ENCODE measurements at places on chromosomes 3 and 15.

DNA sequence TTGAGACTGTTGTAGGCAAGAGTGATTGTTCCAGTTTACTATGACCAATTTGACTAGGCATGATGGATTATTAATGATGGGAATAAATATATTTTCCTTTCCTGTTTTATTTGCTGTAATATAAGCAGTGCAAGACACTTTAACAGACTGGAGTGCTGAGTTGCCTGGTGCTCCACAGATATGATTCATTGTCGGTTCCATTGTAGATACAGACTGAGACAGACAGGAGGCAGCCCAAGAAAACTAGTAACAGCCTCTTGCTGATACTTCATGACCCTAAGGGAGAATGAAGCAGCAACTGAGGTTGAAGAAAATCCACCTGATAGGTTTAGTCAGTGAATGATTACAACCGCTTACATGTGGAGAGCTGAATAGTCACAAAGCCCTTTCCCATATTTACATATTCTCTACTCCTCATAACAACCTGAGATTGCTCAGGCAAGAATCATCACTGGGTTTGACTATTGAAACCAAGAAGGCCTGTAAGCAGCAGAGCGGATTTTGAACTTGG, 235.1 kb upstream of the TPRG1 start:
- DNase-seq, result no peak

- no peak for DNase-seq
These were observed 10.7 kb upstream of the DNAJC13 start for GRCh38 chr3:132406587-132406986.

DNA sequence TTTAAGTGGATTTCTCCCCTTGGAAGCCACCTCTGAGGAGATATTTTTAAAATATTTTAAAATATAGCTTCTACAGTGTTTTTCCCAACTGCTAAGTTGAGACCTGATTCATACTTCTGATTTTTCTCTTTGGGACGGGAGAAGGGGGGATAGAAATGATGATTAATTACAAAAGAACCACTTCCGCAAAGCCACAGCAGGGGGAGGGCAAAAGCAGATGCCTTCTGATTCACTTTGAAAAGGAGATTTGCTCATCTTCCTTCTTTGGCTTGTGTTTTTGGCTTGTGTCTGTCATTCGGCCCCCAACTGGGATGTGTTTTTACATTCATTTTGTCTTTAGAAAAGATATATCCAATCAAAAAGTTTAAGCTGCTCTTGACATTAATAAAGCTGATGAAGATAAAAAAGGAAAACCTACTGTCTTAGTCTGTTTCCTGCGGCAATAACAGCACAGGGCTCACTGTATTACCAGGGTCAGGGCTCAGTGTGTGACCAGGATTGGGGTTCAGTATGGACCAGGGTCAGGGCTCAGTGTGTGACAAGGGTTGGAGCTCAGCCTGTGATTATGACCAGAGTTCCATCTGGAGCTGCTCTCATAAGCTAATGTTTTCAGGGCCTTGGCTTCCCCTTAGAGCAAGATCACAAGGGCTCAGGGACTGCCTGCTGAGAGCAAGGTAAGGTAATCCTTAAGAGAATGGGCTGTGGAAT, 223.2 kb downstream of the MTHFS start:
- peak; percentile 50 for DNase-seq

DNA sequence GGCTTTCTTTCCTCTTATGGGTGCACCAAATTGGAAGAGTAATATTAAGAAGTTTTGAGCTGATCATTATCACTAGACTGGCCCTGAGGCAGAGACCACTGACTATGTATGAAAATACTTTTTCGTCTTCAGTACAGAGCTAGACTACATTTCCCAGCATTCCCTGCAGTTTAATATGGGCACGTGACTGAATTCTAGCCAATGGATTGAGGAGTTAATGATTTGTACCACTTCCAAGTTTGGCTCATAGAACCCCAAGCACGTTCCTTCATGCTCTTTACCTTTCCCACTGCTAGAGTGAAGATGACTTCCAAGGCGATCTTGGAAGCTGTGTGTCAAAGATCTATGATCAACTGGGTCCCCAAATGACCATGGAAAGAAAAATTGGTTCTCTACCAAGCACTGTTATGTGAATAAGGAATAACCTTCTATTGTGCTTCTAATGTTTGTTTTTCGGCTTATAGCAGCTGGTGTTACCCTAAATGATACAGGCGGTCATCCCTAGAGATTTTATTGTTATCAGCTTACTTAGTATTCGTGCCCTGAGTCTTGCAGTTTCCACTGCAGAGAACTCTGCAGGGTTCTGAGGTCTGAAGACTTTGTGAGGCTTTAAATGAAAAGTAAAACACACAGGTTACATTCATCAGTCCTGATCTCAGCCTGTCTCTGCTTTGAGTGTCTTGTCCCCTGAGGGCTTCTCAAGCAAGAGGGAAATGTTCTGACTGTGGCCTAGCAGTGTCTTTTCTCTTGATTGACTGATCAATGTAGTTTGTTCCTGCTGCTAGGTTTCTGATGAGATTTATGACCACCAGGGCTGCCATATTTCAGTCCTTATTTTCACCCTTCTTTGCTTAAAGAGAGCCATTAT, 486.8 kb downstream of the PDCD6IP start:
- DNase-seq, result no peak

DNA sequence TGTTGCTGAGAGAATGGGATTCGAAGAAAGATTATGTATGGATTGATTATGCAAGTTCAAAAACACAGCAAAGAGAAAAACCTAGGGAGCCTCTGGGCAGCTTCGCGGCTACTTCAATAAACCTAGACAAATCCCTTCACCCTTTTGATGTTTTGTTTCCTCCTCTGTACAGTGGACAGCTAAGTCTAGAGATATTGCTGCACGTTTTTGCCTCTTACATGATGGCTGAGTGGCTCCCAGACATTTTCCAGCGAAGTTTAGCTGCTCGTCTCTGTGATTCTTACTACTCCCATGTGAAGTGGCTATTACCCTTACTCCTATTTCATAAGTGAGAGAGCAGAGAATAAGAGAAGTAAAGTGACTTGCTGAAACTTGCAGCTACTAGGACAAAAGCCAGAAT, 695.0 kb upstream of the GRM7 start:
- no peak for DNase-seq

DNA sequence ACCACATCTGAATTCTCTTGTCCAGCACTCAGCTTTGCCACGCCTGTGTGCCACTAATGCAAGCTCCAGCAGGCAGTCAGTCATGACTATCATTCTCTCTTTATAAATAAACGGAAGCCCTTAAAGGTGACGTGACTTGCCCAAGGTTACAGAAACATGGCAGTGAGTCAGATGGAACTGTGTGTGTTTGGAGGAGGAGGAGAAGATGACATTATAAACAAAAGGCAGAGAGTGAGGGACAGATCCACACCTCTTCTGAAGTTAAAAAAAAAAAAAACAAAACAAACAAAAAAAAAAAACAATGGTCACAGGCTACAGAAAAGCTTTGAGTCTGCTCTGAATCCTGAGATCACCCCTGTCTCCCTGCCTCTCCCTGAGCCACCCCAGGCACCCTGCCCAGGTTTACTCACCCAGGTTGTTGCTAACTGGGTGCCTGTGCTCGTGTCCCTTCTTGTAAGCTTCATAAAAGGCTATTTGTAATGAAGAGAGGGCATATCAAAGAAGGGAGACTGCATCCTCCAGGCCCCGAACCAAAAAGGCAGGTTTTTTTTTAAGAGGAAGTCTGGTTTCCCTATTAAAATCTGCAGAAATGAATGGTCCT, 119.7 kb upstream of the PHLDB2 start:
- no peak for DNase-seq

GRCh38 chr3:6657591-6657990, 203.3 kb upstream of the GRM7 start:
- no peak for DNase-seq

DNA sequence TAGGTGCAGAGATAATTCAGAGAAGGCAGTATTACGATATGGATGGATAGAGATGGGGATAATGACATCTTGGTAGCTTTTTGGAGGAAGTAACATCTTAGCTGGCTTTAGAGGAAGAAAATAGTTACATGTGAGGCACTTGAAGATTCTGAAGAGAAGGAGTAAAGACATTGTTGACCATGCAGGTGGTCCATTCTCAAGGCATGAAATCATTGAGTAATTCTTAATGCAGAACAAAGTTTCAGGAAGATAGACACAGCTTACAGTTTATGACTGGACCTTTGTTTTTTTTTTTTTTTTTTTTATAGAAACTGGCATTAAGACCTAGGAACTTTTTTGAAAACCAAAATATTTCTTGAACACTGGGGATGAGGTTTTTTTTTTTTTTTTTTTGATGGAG, 28.2 kb downstream of the MBNL1 start:
- DNase-seq, result no peak

- DNase-seq, result no peak
These were observed 21.9 kb upstream of the ZBTB38 start for GRCh38 chr3:141346418-141346817.

DNA sequence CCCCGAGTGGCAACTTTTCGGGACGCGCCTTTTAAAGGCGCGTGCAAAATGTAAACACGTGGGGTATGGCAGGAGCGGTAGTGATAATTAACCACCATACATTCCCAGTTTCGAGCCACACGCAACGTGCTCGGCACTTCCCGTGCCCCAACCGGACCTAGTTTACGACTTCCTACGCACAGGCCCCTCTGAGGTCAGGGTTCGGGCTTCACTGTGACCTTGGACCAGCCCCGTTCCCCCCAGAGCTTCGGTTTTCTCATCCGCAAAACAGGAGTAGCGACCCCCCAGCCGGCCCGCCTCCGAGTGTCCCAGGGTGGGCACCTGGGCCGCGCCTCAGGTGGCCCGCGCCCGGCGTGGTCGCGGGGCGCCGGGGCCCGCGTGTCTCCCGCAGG, 451 bp downstream of the CHCHD4 start:
- peak; percentile 82 for DNase-seq

GRCh38 chr3:114794894-114795630, 352.0 kb downstream of the ZBTB20 start:
- no peak for DNase-seq

- DNase-seq, result no peak
These were observed 3.9 kb upstream of the VPS8 start for GRCh38 chr3:184808021-184808420.

Data from GM20000 (cell line).